ENCODE measurements at places on chromosomes 7 and 10. TPM values are rescaled to one million over a fixed set of nuclear protein-coding genes. Genes with fewer than 3 reads are reported as not detected.

DNA sequence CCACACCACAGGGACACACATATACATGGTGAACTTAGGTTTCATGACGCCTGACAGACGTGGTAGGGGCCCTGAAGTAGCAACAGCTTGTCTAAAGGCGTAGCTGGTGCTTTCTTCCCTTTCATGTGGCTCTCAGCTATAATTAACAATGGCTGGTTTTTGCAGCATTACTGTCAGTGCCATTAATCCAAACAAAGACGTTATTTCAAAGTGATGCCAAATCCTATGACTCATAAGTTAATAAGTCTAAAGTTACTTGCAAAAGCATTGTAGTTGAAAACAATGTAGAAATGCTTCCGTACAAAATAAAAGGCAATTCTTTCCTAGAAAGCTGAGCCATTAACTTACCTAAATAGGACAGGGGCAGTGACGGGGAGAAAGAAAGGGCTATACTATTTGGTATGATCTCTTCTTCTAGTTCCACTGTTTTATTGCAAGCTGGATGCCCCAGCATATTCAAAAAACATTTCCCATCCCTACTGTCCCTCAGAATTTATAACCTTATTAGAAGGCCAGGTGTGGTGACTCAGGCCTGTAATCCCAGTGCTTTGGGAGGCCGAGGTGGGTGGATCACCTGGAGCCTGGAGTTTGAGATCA is 105.4 kb downstream of the ODAD2 start:
- no peak for DNase-seq

Gene COL13A1
- 2.4 TPM for total RNA-seq

Gene CTAGE15
- total RNA-seq: not detected

DNA sequence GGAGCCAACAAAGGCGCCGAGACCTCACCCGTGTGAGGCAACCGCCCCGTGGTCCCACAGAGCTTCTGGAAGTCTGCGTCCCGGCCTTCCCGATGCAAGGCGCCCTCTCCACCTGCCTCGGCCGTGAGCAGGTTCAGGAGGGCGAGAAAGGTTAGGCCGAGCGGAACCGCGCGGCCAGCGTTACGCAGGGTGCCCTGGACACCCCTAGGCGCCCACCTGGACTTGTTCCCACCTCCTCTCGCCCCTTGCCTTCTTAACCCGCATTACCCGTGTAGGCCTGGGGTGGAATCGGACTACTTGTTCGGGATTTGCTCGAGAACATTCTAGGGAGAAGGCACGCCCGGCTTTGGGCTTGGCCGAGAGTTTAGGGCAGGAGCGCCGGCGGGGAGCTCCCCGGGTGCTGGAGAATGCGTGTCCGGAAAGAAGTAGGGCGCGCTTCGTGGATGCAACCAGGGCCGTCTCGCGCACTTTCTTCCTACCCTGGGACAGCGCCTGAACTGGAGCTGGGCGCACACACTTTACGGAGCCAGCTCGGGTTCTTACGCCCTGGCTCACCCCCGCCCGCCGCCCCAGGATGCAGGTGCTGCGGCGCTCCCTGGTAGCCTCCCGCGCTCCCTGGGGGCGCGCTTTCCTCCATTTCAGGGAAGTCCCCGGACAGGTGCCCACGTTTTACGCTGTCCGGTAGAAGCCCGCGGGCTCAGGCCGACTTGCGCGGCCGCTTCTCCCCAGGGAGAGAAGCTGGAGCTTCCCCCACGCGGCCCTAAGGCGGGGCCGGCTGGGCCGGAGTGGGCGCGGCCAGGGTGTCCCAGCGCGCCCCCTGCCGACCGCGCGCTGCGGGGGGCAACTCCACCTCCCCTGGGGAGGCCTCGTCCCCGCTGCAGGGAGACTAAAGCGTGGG is 74.5 kb downstream of the INSIG1 start:
- DNase-seq: no peak

GRCh38 chr10:77401683-77402082 is 235.9 kb downstream of the KCNMA1 start:
- DNase-seq: no peak

DNA sequence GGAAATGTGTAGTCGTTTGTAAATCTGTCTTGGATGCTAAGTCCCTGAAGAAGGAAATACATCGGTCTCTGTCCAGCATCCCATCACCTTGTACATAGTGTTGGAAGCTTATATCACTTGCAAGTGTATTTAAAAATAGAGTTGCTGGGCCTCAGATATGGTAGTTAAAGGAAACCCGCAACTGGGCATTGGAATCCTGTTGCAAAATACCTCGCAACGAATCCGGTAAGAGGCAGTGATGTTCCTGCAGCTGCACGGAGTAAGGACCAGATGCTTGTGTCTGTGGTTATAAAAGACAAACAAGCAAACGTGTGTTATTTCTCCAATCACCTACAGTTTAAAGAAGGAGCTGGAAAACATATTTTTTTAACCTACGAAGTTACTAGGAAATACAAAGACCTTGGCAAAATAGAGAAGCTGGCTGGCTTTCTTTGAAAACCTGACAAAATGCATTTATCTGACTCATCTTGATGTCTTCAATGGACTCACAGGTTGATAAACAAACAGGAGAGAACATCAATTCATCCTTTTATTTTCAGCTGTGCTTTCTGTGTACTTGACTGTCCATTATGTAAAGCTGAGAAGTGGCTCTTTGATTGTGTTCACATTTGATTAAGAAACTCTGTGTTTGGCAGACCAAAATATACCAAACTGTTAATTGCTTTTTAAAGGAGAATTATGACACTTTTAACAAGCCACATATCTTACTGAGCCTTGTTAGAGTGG is 326.4 kb downstream of the SFMBT2 start:
- DNase-seq: no peak

DNA sequence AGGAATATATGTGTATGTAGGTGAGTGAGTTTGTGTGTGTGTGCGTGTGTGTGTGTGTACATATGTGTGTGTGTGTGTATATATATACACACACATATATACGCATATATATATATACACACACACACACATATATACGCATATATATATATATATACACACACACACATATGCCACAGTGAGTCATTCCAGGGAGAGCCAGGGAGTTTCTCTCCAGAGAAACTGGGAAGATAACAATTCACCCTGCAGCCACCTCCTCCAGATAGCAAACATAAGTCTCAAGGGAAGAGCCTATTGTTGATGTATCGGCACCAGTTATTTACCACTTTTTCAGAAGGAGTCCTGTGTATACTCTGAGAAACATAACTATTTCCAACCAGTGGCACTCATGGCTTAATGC is 102.3 kb upstream of the STK17A start:
- DNase-seq: no peak

Gene JMJD1C
- total RNA-seq: 54.5 TPM

Gene GJD4
- total RNA-seq: not detected

Gene JAKMIP3
- 0.67 TPM for total RNA-seq

DNA sequence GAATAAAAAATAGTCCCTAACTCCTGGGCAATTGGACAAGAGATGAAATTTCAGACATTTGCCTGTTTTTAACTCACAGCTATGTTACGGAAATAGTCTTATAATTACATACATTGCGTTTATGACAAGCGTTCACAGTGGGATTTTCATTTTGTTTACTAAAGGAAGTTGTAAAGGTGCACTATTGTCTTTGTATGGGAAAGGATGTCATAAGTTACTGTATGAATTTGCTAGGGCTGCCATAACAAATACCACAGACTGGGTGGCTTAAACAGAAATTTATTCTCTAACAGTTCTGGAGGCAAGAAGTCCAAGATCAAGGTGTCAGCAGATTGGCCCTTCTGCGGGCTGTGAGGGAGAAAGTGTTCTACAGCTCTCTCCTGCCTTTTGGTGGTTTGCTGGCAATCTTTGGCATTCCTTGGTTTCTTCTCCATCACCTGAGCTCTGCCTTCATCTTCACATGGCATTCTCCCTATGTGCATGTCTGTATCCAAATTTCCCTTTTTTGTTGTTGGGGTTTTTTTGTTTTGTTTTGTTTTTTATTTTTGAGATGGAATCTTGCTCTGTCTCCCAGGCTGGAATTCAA is 5.6 kb downstream of the NFE2L3 start:
- no peak for DNase-seq

GRCh38 chr10:31353574-31353973 is 34.6 kb downstream of the ZEB1 start:
- DNase-seq: no peak

DNA sequence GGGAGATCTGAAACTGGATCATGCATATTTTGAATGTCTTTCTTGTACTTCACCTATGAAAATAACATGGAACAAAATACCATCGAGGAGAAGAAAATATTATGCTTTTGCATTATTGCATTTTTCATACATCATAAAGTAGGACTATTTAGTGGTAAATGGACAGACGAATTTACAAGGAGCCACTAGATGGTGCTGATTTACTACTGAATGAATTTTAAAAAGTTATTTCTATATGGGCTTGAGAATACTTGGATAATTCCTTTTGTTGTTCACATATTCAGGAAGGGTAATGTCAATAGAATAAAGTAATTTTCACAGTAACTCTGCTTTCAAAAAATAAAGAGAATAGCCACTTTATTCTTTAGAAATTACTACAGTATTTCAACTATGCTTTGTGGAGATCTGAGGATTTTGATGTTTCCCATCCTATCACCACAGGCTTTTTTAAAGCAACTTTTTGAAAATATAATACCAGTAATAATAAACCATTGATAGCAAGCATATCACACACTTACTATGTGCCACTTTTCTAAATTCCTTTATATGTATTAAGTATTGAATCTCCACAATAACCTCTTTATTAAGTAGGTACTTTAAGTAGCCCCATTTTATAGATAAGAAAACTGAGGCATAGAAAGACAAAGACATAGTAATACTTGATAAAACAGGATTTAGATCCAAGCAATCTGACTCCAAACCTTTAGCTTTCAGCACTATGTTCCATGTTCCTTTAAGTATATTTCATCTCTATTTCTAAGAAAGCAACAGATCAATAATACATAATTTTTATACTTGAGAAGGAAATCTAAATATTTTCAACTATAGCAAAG is 38.6 kb downstream of the NEBL start:
- DNase-seq: no peak

Gene CALHM1
- total RNA-seq: not detected
